ENCODE measurements at places on chromosomes 4 and X.

GRCh38 chrX:115284877-115285276 lies 4.6 kb upstream of the LUZP4 start:
- DNase-seq = no peak

DNA sequence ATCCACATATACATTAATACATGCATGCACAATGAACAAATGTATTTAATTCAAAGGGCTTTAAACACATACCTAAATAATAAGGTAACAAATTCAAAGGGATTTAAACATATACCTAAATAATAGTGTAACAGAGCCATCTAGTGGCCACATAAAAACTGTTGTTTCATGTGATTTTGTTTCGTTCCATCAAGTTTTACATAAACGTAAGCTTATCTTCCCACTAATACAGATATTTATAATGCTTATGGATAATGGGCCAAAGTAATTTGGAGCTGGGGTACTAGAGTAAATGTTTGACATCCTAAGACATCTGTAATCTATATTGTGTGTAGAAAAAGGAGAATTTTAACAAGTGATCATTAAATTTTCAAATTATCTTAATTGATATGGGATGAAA lies 82.3 kb downstream of the PRSS12 start:
- DNase-seq = peak; percentile 49

GRCh38 chr4:141416677-141417363 lies 196.1 kb downstream of the ZNF330 start:
- no peak for DNase-seq

GRCh38 chr4:11263208-11263607 lies 165.5 kb downstream of the HS3ST1 start:
- DNase-seq = no peak

DNA sequence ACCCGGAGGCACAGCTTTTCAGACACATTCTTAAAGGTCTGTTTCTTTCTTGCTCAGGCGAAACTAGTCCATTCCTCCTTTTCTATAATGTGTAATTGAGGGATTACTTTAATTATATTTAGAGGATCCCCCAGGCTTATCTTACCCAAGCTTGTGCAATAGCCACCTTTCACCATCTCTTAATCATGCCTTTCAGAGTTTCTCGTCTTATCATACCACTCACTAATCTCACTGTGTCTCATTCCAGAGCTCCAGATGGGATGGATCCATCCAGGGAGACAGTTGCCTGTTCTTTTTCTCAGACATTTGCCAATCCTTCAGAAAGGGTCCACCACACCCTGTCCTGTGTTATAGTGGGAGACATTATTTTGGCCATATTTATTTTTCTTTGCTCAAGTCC lies 12.5 kb downstream of the SPARCL1 start:
- no peak for DNase-seq

DNA sequence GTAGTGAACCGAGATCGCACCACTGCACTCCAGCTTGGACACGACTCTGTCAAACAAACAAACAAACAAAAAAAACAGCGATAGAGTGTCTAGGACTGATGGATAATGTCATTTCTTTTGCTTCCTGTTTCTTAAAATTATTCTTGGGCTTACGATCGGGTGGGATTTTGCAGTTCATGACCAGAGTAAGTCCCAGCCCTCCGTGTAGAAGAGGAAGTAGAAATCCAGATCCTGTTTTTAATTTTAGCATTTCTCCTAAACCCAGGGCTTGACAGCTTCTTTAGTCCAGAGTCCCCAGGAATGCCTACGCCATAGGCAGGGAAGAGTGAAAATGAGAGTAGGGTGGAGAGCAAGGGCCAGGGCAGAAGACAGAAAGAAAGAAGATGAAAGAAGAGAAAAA lies 94.3 kb downstream of the HPRT1 start:
- DNase-seq = no peak

- DNase-seq = no peak
Observed at GRCh38 chrX:131955099-131955777, 67.9 kb upstream of the STK26 start.

- DNase-seq = no peak
Observed at GRCh38 chr4:185318679-185319078, 77.0 kb downstream of the LRP2BP start.

- DNase-seq = no peak
Observed at GRCh38 chr4:10196191-10196590, 79.6 kb upstream of the WDR1 start.

DNA sequence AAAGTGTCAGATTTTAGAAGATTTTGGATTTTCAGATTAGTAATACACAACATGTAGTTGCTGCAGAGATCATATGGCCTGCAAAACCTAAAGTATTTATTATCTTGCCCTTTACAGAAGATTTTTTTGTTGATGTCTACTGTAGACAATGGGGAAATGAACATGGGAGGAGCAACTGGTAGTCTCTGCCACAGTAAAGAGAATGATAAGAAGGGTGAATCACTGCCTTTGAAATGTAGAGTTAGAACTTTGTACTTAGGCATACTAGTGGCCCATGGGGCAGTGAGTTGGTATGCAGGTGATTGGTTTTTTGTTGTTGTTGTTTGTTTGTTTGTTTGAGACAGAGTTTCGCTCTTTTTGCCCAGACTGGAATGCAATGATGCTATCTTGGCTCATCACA lies 50.1 kb downstream of the GAB1 start:
- no peak for DNase-seq

GRCh38 chr4:100630341-100630740 lies 112.5 kb upstream of the EMCN start:
- no peak for DNase-seq

Measured in NCI-H1694 (cell line).